ENCODE measurements at places on chromosomes 12 and 14. TPM values are rescaled to one million over a fixed set of nuclear protein-coding genes. Genes with fewer than 3 reads are reported as not detected.

C14orf180 gene
- not detected for total RNA-seq

PTGDR gene
- not detected for total RNA-seq

SOAT2 gene
- not detected for total RNA-seq

C12orf54 gene
- total RNA-seq = 3.4 TPM

POTEM gene
- total RNA-seq = not detected

RTN1 gene
- total RNA-seq = not detected

KRT4 gene
- total RNA-seq = 0.96 TPM

DYNC1H1 gene
- 296 TPM for total RNA-seq

CCDC175 gene
- total RNA-seq = not detected

TMPRSS12 gene
- total RNA-seq = not detected

CCDC60 gene
- total RNA-seq = 0.48 TPM

RASSF8 gene
- total RNA-seq = 15.6 TPM

IAPP gene
- not detected for total RNA-seq

SYNDIG1L gene
- total RNA-seq = not detected

RILPL1 gene
- 6.4 TPM for total RNA-seq

CIROP gene
- not detected for total RNA-seq

SOCS4 gene
- 10.1 TPM for total RNA-seq

AQP2 gene
- total RNA-seq = not detected

DDX11 gene
- total RNA-seq = 13.3 TPM

FITM1 gene
- total RNA-seq = 0.24 TPM

DHRS2 gene
- total RNA-seq = not detected

GPR84 gene
- not detected for total RNA-seq

ETFBKMT gene
- 1.2 TPM for total RNA-seq

SPTB gene
- total RNA-seq = not detected

HEATR5A gene
- total RNA-seq = 16.8 TPM

GLS2 gene
- 3.1 TPM for total RNA-seq

PPM1H gene
- 4.8 TPM for total RNA-seq

HOXC6 gene
- total RNA-seq = 0.48 TPM

KRT82 gene
- total RNA-seq = not detected

KRT71 gene
- not detected for total RNA-seq

ANKRD33 gene
- not detected for total RNA-seq

GPR65 gene
- not detected for total RNA-seq

MRPL51 gene
- total RNA-seq = 64.6 TPM

KRT80 gene
- 8.3 TPM for total RNA-seq

KRT2 gene
- total RNA-seq = not detected

CPNE6 gene
- not detected for total RNA-seq

PTCSC3 gene
- total RNA-seq = not detected

GRIP1 gene
- 5.5 TPM for total RNA-seq

C1RL gene
- 16.4 TPM for total RNA-seq

BMAL2 gene
- 127 TPM for total RNA-seq

ZNF605 gene
- 4.1 TPM for total RNA-seq

ESR2 gene
- total RNA-seq = under 0.01 TPM

RERG gene
- total RNA-seq = not detected

SLC39A2 gene
- total RNA-seq = 0.48 TPM

FAM222A gene
- total RNA-seq = 0.24 TPM

MYO1H gene
- not detected for total RNA-seq

FOXM1 gene
- 0.48 TPM for total RNA-seq

WNT1 gene
- total RNA-seq = not detected

TEX52 gene
- not detected for total RNA-seq

FAM90A1 gene
- under 0.01 TPM for total RNA-seq

OR4E2 gene
- not detected for total RNA-seq

LIN52 gene
- 1.7 TPM for total RNA-seq

PRB2 gene
- total RNA-seq = not detected

PTGR2 gene
- total RNA-seq = 4.1 TPM

IL31 gene
- not detected for total RNA-seq

SDSL gene
- total RNA-seq = 4.8 TPM

KIF26A gene
- 1.3 TPM for total RNA-seq

SLCO1A2 gene
- not detected for total RNA-seq

ACVRL1 gene
- 1.9 TPM for total RNA-seq

Measured in tracheal epithelial cell (primary cell).